Mesothelial cell of epicardium (in vitro differentiated cells): ENCODE measurements at places on chromosomes 3 and 15.

- DNase-seq, result no peak
Measured at GRCh38 chr3:192422321-192422996, 304.9 kb downstream of the FGF12 start.

DNA sequence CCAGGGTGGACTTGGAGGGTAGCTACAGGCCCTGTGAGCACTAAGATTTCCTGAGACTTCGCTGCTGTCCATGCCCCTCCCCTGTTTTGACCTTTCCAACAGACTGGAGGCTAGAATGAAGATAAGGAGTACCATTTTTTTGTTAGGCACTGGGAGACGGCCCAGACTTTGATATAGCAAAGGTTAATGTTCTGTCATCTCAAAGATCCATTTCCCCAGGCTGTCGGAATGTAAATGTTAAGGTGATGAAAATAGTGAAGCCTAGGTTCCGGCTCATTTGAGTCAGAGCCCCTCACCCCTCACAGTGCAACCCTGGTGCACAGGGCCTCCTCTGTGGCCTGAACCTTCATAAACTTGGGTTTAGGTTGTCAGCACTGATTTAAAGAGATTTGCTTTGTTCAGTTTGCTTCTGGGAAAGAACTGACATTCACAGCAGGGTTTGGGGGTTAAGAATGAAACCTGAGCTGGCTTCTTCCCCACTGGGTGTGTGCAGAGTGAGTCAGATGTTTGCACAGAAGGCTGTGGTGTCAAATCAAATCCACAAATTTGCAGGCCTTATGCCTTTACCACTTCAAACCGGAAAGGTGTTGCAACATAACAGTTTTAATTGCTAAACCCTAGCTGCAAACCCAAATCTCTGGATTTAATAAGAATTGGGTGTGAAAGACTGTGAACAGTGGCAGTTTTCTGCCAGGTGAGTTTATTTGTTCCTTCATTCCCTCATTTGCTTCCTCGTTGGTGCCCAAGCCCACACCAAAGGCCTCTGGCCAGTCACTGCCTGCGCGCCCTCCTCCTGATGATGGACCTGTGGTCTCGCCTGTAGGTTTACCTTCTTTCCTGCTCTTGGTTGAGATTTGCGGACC lies 20.6 kb upstream of the KCTD6 start:
- no peak for DNase-seq

- no peak for DNase-seq
Measured at GRCh38 chr15:61755467-61755866, 304.8 kb downstream of the VPS13C start.

DNA sequence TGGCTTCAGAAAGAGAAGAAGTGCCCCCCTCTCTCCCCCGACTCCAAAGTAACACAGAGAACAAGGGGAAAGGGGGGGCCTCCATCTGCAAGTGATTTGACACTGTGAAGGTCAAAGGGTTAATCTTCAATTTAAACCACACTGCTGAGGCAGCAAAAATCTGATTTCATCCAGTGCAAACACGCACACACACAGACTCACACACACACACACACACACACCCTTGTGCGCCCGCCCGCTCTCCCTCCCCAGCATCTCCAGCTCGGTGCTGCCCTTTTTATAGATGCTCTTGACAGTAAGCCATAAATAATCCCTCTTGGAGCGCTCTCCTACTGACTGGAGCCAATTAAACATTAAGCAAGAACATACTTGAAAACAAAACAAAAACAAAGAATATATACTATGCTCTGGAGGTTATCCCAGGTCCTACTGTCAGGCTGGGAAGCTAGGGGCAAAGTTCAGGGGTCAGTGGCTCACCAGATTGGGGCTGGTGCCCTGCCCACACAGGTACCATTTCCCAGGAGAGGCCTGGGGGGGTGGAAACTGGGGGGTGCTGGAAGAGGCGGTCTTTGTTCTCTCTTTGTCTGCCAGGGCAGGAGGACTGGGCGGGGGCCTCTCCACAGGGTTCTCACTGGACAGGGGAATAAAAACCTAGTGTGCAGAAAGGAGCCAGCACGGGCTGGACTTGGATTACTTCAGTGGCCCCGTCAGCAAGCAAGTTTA lies 16.3 kb downstream of the BMF start:
- DNase-seq, result no peak

GRCh38 chr3:124700880-124701684 lies 29.2 kb upstream of the UMPS start:
- no peak for DNase-seq

DNA sequence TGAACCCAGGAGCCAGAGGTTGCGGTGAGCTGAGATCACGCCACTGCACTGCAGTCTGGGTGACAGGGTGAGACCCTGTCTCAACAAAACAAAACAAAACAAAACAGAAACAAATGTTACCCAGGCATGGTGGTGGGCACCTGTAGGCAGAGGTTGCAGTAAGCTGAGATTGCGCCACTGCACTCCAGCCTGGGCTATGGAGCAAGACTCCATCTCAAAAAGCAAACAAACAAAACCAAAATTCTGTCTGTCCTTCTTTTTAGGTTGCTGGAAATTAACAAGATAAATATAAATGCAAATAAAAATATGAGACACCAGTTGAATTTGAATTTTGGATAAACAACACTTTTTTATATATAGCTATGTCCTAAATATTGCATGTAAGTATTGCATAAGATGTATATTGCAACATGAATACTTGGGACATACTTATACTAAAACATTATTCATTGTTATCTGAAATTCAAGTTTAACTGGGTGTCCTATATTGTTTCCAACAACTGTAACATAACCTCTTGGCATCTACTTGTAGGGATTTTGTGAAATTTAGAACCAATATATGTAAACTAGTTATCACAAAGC lies 4.7 kb upstream of the CEP97 start:
- no peak for DNase-seq

- DNase-seq, result no peak
Measured at GRCh38 chr15:68385671-68386586, 46.0 kb downstream of the ITGA11 start.

- DNase-seq, result no peak
Measured at GRCh38 chr3:192652727-192653126, 74.6 kb downstream of the FGF12 start.

- DNase-seq, result no peak
Measured at GRCh38 chr15:65373163-65373651, 4.6 kb downstream of the IGDCC3 start.

DNA sequence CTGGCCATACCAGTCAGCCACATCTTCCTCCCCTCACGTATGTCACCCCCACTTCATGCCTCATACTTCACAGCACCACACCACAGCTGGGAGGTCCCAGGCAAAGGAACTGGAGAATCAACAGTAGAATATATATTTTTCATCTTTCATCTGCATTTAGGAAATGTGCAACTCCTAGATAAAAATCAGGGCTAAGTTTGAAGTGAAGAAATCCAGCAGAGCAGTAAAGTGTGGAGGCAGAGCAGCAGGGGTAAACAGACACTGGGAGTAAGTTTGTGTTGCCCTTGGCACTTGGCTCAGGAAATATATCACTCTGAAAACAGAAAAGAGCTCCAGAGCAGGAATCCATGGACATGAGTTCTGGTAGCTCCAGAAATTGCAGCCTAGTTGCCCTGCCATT lies 2.8 kb upstream of the HERC1 start:
- DNase-seq, result no peak

GRCh38 chr3:180362081-180362480 lies 239.9 kb upstream of the TTC14 start:
- DNase-seq, result no peak

DNA sequence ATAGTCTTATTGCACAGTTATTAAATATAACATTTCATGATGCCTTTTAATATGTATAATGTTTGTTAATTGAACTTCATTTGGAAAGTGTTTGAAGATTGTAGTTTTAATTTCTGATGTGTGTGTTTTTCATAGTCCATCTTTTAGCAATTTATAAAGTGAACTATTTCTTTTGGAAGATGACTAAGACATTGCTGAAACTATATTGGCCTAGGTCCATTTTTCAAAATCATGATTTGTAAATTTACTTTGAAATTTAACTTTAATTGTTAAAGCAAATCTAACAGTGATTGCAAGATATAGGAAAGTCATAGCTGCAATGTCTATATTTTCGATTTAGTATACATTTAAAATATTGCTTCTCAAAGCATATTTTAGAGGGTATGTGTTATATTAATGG lies 30.8 kb downstream of the MCTP2 start:
- no peak for DNase-seq

DNA sequence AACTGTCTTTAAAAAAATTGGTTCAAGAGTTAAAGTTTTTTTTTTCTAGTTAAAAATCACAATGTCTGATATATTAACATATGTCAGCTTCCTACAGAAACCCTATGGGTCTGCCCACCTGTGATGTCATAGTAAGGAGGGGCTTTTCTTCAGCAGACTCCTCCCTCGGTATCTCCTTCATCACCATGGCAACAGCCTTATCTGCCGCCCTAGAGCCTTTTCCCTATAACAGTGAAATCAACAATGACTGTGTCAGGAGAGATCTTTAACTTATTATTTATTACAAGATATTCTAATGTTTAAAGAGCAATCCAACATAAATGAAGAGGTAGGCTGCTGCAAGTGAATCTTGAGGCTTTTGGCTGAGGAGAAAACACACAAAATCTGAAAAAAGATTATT lies 138.7 kb downstream of the PEX5L start:
- DNase-seq, result no peak

DNA sequence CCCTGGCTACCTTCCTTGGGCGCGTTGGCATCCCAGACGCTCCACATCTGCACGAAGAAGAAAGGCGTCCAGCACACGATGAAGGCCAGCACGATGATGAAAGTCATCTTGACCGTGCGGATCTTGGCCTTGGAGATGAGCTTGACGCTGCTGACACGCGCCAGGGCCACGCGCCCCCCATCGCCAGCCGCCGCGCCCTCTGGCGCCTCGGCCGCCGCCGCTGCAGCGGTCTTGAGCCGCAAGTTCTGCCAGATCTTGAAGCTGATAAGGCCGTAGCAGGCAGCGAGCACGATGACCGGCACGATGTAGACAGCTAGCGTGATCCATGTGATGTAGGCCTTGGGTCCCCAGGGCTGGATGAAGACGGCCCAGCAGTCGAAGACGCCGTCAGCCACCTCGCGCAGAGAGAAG lies 2.2 kb downstream of the OXTR start:
- DNase-seq, result no peak

- DNase-seq, result no peak
Measured at GRCh38 chr3:133506215-133506901, 67.1 kb upstream of the CDV3 start.

DNA sequence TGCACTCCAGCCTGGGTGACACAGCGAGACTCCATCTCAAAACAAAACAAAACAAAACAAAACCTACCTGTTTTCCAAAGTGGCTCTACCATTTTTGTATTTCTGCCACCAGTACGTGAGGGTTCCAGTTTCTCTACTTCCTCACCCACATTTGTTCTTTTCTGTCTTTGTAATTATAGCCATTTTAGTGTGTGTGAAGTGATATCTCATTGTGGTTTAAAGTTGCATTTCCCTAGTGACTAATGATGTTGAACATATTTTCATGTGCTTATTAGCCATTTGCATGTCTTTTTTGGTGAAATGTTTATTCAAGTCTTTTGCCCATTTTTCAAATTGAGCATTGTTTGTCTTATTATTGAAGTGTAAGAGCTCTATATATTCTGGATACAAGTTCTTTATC lies 50.7 kb downstream of the TRA2B start:
- DNase-seq, result no peak

DNA sequence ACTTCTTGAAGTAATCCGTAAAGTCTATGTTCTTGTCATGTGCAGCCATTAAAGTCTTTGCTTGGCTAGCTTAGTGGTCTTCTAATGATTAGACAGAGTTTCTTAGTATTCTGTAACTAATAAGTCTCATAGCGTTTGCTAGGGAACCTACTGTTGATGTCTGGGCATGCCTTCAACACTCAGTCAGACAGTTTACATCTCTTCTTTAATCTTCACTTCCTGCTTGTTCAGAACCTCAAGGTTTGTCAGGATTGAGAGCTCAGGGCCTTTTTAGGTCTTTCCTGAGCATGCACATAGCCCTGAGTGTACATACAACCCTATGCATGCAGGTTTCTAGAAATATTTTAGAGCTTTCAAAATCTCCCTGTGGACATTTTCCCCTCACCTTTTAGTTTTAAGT lies 426.3 kb downstream of the AGBL1 start:
- DNase-seq, result no peak

DNA sequence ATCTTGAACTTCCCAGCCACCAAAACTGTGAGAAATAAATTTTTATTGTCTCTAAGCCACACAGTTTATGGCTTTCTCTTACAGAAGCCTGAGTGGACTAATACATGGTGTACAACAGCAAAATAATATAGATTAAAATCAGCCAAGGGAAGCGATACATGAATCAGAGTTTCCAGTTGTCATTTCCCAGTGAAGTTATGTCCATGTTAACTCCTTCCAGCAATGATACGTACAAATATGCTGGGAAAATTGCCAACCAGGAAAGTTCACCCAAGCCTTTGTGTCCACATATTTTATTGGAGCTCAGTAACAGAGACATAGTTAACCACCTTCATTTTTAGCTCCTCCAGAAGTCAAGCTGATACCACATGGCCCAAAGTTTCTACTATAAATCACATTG lies 280.9 kb upstream of the KCNMB2 start:
- no peak for DNase-seq
